ENCODE measurements at places on chromosomes 7 and 10. TPM values are rescaled to one million over a fixed set of nuclear protein-coding genes. Genes with fewer than 3 reads are reported as not detected.

The TECTB gene
- not detected for total RNA-seq

The CFAP69 gene
- total RNA-seq, result 3.5 TPM

The ATG9B gene
- 0.13 TPM for total RNA-seq

The CRHR2 gene
- not detected for total RNA-seq

The NPC1L1 gene
- 0.24 TPM for total RNA-seq

The UNC5B gene
- total RNA-seq, result 35.6 TPM
